ENCODE measurements at places on chromosomes 1 and 21.
A peak's percentile ranks its signal among the peaks of the same experiment; 100 is the strongest.

DNA sequence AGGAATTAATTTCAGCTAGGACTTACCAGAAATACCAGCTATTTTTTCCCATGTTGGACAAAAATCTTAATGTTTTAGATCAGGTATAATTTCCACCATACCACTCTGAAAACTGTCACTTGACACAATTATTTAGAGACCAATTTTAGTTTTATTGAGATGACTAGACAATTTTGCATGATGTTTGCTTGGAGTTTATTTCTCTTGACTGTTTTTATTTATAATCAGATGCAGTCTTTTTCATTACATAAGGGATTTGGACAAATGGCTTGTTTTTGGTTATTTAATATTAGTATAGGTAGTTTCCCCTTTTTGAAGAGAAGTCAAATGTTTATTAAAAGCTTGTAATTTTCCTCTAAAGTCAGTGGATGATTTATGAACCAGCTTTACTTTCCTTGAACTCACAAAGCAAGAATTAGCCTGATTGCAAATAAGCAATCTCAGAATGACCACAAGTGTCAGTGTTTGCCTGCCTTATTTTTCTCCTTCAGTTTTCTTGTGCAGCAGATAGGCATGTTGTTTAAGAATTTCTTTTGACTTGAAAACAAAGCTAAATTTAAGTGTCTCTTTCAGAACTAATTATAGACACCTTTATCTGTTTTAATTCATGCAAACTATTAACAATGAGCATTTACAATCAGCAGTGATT is 3.8 kb upstream of the B3GALT2 start:
- no peak for DNase-seq

DNA sequence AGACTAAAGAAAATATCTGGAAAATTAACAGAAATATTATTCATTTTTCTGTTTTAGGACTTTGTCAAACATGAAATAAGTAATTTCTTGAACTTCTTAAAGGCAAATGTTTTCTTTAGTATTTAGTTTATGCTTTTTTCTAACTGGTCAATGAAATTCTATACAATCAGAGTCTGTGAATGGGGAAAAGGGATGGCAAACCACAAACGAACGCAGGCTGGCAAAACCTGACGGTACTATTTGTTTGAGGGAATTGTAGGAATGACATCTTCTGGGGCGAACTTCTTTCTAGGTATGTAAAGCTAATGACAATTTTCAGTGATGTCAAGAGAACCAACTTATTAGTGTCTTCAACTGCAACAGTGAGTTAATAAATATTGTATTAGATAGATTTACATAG is 156.0 kb downstream of the SIPA1L2 start:
- DNase-seq, result no peak

DNA sequence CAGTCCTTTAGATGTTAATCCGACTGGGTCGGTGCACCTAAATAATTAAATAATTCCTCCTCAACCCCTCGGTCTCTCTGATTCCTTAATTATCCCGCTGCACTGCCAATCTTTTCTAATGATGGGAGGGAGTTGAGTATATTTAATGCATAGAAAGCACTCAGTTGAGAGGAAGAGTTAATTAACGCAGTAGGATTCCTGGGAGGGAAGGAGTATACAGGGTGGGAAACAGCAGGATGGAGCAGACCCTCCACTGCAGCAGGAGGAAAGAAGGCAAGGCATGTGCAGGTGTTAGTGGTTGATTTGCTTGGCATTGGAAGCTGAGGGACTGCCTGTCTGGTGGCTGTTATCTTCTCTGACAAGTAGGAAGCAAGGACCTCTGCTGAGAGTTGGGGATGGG is 9.9 kb upstream of the REN start:
- DNase-seq, result no peak

DNA sequence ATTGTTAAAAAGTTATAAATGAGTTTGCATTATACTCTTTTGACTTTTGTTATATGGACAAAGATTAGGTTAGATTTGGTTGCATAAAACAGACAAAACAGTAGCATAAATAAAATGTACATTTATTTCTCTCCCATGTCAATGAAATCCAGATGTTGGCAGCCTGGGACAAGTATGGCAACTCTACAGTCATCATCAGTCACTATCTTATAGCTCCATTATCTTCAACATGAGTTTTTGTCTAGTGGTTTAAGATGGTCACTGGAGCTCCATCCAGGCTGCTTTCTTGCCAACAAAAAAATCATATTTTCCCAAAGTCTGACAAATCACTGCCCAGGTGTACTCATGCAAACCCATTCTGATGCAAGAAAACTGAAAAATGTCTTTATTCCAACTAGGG is 83.8 kb downstream of the CD58 start:
- no peak for DNase-seq

DNA sequence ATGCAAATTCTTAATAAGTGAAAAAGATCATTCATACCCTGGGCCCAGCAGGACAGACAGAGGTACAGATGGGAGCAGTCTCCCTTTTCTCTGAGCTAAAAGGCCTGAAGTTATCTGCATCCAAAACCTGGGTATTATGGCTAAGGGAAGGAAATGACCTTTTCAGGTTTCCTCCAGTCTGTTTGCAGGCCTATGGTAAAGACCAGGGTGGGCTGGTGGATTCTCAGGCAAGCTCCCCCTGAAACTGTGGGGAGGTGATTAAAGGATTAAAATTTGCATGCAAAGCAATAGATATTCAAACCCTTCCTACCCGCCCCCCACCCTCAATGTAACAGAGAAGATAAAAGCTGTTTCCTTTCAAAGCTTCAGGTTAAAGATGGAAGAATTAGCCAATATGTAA is 471.8 kb upstream of the RUNX1 start:
- DNase-seq, result no peak

DNA sequence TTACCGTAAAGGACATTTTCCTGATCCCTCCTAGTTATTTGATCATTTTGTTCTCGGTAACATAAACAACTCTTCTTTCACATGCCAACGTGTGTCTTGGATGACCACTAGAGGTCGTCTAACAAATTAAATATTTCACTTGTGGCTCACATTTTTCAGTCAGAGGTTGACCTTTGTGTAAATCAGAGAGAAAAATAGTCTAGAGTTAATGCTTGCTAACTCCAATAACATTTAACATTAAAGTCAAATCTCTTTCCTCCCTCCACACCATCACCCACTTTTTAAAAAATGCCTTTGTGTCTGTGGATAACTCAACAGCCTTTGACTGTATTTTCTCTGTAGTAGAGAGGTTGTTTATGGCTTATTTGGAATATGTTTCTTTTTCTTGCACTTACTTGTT is 220.5 kb upstream of the B3GALT2 start:
- no peak for DNase-seq

DNA sequence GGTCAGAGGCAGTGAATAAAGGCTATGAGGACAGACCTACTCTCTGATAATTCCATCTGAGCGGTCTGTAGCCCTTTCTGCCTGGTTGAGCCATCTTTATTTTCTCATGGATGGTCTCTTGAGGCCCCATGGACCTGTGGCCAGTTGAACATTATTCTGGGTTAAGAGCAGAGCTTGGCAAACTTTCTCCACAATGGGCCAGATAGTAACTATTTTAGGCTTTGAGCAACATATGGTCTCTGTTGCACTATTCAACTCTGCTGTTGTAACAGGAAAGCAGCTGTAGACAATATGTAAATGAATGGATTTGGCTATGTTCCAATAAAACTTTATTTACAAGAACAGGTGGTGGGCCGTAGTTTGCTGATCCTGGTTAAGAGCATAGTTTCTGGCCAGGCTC is 62.7 kb downstream of the KAZN start:
- no peak for DNase-seq

DNA sequence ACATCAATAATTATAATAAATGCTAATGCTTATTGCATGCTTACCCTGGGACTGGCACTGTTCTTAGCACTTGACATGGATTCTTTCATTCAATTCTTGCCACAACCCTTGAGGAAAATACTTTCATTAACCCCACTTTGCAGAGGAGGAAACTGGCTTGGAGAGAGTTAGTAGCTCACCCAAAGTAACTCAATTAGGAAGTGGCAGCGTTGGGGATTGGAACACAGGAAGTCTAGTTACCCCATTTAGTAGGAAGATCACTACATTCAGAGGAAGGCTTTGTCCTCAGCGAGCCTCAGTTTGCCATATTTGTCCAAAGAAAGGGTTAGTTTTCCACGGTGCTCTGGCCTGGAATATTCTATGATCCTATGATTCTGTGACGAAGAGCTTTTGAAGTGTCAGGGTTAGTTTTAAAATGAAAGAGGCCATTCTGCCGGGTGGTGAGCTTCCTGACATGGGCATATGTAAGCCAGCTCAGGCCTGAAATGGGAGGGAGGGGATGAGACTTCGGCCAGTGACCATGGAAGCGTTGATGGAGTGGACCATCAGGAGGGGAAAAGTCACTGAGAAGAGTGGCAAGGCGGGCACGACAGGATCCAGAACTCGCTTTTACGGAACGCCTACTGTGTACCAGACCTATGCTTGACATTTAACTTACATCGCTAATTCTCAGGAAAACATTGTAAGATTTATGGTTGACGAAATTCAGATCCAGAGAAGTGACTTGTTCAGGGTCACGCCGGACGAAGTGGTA is 28.2 kb upstream of the EPB41 start:
- DNase-seq, result no peak

- no peak for DNase-seq
Measured at GRCh38 chr21:43020177-43020576, 45.8 kb downstream of the PKNOX1 start.

GRCh38 chr1:24206083-24206464 is 19.0 kb upstream of the IFNLR1 start:
- no peak for DNase-seq

DNA sequence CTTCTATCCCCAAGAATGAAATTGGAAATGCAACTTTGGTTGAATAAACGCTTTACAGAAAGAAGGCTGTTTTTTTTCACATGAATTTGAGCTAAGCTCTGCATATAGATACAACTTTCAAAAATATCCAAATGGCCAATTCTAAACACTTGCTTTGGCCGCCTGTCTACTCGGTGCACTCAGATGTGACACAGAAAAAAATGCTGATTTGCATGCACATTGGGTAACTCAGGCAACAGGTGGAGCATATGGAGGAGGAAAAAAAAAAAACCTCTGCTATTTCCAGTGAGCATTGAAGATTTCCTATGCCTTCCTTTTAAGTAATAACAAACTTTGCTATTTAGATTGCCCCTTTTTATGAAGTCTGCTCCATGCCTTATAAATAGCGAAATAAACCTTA is 262.5 kb downstream of the GRIK1 start:
- DNase-seq, result no peak

DNA sequence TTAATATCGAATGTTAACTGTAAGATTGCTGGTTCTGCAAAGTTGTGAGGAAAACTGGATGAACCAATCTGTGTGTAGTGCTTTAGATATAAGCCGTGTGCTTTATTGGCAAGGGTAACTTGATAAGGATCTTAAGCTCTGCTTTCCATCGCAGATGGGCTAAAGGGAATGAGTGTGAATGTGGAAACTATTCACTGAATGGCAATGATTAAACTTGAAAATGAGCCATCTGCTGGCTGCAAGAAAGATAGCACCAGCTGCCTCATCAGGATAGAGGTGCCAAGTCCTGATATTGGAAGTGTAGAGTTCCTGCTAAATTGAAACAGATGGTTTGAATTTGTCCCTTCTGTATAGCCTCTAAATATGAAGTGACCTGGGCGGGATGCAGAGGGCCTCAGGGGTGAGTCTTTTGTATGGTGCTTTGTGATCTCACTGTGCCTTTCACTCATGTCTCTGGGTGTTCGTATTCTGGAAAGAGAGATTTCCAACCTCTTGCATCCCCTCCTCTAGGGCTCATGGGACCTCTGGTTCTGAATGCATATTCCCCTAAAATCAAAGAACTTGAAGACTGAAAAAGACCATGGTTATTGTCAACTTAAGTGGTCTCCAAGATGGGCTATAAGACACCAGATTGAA is 9.2 kb downstream of the FCRL3 start:
- no peak for DNase-seq

GRCh38 chr21:34889320-34889675 is 159.8 kb downstream of the RUNX1 start:
- DNase-seq, result peak; percentile 78

- DNase-seq, result no peak
Measured at GRCh38 chr21:36716387-36716786, 17.5 kb downstream of the SIM2 start.

DNA sequence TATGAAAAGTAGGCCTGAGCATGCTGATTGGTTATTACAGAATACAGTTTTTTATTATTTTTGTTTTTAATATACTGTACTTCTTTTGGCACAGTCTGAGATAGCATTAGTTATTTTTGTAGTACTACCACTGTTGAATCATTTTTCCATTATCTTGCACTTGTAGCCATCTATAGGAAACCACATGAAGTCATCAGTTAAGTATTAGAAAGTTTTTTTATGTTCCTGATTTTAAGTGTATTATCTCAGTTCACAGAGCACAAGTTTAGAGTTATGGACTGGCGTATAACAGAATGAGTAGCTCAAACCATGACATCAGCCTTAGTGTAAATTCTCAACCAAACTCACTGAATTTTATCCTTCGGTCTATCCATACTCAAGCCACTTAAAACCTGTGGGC is 22.8 kb downstream of the DHX9 start:
- no peak for DNase-seq

- DNase-seq, result no peak
Measured at GRCh38 chr1:99176753-99177152, 87.5 kb upstream of the PLPPR4 start.

GRCh38 chr21:37530901-37531351 is 164.4 kb downstream of the DYRK1A start:
- DNase-seq, result no peak

GRCh38 chr1:7292714-7293419 is 478.2 kb upstream of the VAMP3 start:
- DNase-seq, result no peak
